Caco-2 (cell line): ENCODE measurements at places on chromosomes 16 and 17. TPM values are rescaled to one million over a fixed set of nuclear protein-coding genes. Genes with fewer than 3 reads are reported as not detected.

ATXN1L gene
- 40.6 and 44.8 TPM in 2 replicates for total RNA-seq

GRCh38 chr16:91484-91883, 13.5 kb downstream of the MPG start:
- H3K27me3 ChIP-seq: no peaks in the 10 kb centered on the region
- H3K4me3 ChIP-seq: no peak overlapping the region
- no peak for DNase-seq
- no peak overlapping the region for H3K27ac ChIP-seq

ZNF624 gene
- 6.2 and 7.6 TPM in 2 replicates for total RNA-seq

GINS2 gene
- total RNA-seq: 52.5 and 62.9 TPM in 2 replicates

KRT9 gene
- total RNA-seq: not detected in 2 replicates

- no peaks in the 10 kb centered on the region for H3K4me1 ChIP-seq
- no peaks in the 10 kb centered on the region for H3K27me3 ChIP-seq
- no peaks in the 10 kb centered on the region for H3K36me3 ChIP-seq
- H3K4me3 ChIP-seq: no peak overlapping the region
- no peak overlapping the region for H3K27ac ChIP-seq
These were observed 14.1 kb upstream of the MRTFB start for GRCh38 chr16:14056970-14057369.

DNA sequence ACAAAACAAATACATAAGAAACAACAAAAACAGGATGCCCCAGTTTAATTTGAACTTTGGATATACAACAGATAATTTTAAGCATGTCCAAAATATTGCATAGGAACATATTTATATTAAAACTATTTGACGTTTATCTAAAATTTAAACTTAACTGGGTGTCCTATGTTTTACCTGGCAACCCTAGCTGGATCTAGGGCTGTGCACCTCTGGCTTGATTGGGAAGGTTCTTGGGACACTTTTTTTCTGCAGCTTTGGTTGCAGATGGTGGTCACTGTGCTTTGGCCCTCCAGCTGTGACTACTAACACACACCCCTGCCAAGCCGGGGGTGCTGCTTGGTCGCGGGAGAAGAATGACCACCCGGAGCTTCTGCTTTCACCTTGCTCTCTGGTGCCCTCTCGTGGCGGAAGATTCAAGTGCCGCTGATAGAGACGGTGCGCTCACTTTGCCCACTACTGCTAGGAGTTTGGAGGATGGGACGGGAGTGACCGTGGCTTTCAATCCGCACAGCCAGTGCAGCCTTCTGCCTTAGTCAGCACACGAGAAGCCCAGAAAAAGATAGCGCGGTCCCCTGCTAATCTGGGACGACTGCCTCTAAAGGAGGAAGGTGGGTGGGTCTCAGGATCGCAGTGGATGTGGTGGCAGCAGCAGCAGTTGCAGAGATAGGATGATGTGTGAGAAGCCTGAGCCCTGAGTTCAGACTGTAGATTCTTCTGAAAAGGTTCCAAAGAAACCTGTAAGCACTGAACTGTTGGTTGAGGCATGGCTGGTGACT, 6.7 kb downstream of the SPACA3 start:
- no peaks in the 10 kb centered on the region for H3K27me3 ChIP-seq
- peak overlapping the region; percentile 6 for H3K4me3 ChIP-seq
- peak overlapping the region; percentile 92 for H3K27ac ChIP-seq
- H3K36me3 ChIP-seq: no peaks in the 10 kb centered on the region

TEKT5 gene
- total RNA-seq: not detected in 2 replicates

KIF19 gene
- not detected in 2 replicates for total RNA-seq

- no peaks in the 10 kb centered on the region for H3K4me1 ChIP-seq
- no peak overlapping the region for H3K27ac ChIP-seq
- no peaks in the 10 kb centered on the region for H3K27me3 ChIP-seq
- H3K4me3 ChIP-seq: no peak overlapping the region
These were observed 28.7 kb upstream of the GAS7 start for GRCh38 chr17:10226930-10227695.

- no peaks in the 10 kb centered on the region for H3K4me1 ChIP-seq
- no peaks in the 10 kb centered on the region for H3K36me3 ChIP-seq
- no peak overlapping the region for H3K4me3 ChIP-seq
- no peak overlapping the region for H3K27ac ChIP-seq
These were observed 3.7 kb downstream of the SPPL2C start for GRCh38 chr17:45848405-45848804.

DNA sequence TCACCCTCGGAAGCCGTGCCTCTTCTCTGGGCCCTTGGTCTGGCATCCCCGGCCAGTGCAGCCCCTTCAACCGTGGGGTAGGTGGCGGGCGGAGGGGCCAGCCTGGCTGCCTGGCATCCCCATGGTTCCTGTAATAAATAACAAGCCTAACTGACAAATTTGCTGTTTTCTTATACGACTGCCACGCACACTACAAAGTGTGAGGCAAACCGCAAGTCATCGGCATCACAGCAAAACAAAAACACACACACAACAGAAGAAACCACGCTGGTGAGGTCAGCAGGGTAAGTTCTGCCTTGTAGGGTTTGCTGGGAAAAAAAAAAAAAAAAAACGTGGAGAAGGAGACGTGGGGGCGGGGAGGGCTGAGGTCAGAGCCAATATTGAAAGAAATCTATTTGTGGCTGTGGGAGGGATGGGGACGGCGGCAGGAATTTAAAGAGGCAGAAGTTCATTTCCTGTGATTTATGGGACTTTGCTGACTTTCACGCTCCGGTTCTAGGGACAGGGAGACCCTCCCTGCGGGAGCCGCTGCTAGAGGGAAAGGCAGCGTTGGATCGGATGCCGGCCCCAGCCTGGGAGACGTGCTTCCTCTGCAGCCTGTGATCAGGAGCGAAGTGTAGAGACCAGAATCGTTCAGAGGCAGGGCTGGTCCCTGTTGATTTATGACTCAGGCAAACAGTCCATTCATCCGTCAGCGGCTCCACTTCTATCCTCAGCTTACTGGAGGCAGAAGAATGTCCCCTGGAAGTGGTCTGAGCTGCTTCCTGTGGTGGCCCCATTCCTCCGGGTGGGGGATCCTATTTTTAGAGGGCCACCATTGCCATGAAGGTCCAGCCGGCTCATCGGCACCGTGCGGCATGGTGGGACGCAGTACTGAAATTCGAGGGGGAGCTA, 162.8 kb downstream of the FOXL1 start:
- no peaks in the 10 kb centered on the region; the same call in 1 of the 2 replicates for H3K27me3 ChIP-seq
- no peak overlapping the region for H3K27ac ChIP-seq
- peaks cover 7% of the 10 kb centered on the region; the same call in 1 of the 2 replicates for H3K4me1 ChIP-seq
- H3K36me3 ChIP-seq: no peaks in the 10 kb centered on the region
- H3K4me3 ChIP-seq: no peak overlapping the region

EVI2A gene
- total RNA-seq: not detected in 2 replicates

DNA sequence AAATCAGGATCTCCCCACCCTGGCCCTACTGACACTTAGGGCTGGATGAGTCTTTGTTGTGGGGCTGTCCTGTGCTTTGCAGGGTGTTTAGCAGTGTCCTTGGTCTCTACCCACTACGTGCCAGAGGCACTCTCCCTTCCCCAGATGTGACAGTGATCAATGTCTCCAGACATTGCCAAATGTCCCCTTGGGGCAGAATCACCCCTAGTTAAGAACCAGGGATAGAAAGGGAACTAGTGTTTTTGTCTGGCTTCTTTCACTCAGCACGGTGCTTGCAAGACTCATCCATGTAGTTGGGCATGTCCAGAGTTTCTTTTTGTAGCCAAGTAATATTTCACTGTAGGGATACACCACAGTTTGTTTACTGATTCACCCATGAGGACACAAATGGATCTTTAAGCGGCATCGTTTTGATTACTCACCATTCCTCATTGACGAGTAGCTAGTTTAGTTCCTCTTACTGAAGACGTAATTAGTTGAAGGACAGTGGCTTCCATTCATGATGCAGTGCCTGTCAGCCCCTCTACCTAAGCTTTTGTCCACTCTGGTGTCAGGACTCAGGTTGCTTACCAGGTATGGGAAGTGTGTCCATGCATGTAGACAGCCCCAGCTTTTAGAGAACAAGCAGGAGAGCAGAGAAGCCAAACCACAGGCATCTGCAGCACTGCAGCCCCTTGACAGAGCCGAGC, 26.0 kb upstream of the ITGB4 start:
- peaks cover 27% of the 10 kb centered on the region for H3K4me1 ChIP-seq
- no peaks in the 10 kb centered on the region for H3K27me3 ChIP-seq
- no peak overlapping the region for H3K4me3 ChIP-seq
- H3K27ac ChIP-seq: peak overlapping the region; percentile 68
- DNase-seq: no peak

CIITA gene
- 0.27 and 0.37 TPM in 2 replicates for total RNA-seq

DNA sequence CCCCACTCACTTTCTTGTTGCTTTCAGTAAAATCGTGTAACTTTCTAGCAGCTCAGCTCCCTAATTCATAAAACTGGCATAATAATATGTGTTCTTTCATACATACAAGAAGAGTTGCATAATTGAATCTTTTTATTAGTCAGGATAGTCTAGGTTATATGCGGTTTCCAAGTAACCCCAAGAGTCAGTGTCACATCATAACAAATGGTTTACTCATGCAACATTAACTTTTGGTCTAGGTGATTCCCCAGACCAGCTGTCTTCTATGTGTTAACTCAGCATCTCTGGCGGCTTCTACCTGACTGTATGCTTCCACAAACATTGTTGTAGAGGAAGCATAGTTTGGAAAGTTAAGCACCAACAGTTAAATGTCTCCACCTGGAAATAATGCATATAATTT, 1000.4 kb downstream of the CDH11 start:
- no peaks in the 10 kb centered on the region for H3K27me3 ChIP-seq
- no peaks in the 10 kb centered on the region for H3K36me3 ChIP-seq
- H3K27ac ChIP-seq: no peak overlapping the region
- no peaks in the 10 kb centered on the region for H3K4me1 ChIP-seq
- DNase-seq: no peak
- H3K4me3 ChIP-seq: no peak overlapping the region

GRCh38 chr17:64161380-64162176, 31.6 kb upstream of the ERN1 start:
- no peak overlapping the region for H3K4me3 ChIP-seq
- H3K27ac ChIP-seq: no peak overlapping the region
- peaks cover 24% of the 10 kb centered on the region for H3K4me1 ChIP-seq
- H3K36me3 ChIP-seq: peaks cover 1% of the 10 kb centered on the region

GRCh38 chr17:82661717-82662683, 13.8 kb upstream of the WDR45B start:
- no peaks in the 10 kb centered on the region for H3K4me1 ChIP-seq
- no peak overlapping the region for H3K27ac ChIP-seq
- H3K36me3 ChIP-seq: no peaks in the 10 kb centered on the region
- no peak overlapping the region for H3K4me3 ChIP-seq
- no peak for DNase-seq

GRCh38 chr16:30553393-30553899, 4.7 kb downstream of the ZNF764 start:
- H3K4me3 ChIP-seq: no peak overlapping the region
- no peak for DNase-seq
- H3K27me3 ChIP-seq: no peaks in the 10 kb centered on the region

- no peak overlapping the region for H3K27ac ChIP-seq
- no peaks in the 10 kb centered on the region for H3K36me3 ChIP-seq
- H3K27me3 ChIP-seq: no peaks in the 10 kb centered on the region
These were observed 158.8 kb upstream of the GSE1 start for GRCh38 chr16:85454171-85454872.

DNA sequence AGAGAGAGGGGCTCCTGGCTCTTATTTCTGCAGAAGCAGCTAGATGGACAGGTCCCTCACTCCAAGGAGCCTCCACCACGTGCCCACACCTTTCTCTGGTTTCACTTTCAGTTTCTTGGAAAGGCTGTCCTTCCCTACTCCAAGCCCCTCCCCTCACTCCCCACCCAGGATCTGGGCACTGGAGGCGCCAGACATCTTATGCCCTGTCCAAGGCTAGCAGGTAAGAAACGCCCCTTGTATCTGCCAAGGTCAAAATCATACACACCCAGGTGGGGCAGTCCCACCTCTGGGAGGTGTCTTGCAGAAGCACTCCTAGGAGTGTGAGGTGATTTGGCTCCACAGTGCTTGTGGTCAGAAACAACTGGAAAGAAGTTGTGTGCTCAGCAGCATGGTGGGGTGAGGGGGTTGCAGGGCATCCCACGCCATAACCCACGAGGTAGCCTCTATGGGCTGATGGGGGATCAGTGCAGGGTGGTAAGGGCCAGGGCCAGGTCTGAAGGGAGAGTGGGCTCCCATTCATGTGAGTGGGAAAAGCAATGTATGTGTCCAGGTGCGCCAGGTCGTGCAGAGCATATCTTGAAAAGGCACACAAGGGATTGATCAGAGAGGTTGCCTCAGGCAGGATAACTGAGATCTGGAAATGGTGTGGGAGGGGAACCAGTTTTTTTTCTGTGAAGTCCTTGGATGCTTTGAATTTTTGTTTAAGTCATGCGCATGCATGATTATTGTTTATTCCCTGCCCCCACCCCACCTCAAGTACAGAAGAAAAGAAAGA, 31.8 kb upstream of the PRM1 start:
- peak overlapping the region; percentile 17 for H3K4me3 ChIP-seq
- H3K27me3 ChIP-seq: no peaks in the 10 kb centered on the region
- peak overlapping the region; percentile 80 for H3K27ac ChIP-seq

DNA sequence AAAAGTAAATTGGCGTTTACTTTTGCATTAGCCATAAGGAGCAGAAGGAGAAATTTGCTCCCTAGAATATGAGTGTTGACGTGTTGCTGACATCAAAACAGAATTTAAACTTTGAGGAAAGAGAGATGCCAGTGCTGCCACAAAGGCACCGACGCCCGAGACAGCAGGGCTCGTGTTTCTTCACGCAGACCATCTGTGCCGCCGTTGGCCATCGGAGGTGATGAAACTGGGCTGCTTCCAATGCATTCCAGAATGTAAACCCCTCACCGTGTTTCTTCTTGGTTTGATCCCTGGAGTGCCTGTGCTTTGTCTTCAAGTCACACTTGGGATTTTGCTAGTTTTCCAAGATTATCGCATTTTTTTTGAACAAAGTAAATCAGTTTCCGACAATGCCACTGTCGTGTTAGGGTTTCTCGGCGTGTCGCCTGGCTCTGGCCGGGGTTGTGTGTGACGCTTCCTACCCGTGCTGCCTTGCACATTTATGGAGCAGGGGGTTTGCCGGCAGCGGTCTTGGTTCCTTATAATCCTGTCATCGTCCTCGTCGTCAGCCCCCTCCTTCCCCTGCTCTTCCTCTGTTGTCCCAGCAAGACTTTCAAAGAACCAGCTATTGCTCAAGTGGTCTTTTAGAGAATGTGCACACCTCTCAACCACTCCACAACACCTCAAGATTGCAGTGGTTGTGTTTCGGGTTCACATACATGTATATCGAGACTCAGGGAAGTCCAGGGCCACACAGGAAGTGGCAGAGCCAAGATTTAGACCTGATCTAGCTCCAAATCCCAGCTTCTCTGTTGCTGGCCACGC, 103.9 kb downstream of the METRNL start:
- DNase-seq: no peak
- H3K36me3 ChIP-seq: no peaks in the 10 kb centered on the region
- no peaks in the 10 kb centered on the region for H3K27me3 ChIP-seq
- no peaks in the 10 kb centered on the region for H3K4me1 ChIP-seq
